Epithelial cell of esophagus (primary cell): ENCODE measurements at places on chromosomes 1 and 21.

DNA sequence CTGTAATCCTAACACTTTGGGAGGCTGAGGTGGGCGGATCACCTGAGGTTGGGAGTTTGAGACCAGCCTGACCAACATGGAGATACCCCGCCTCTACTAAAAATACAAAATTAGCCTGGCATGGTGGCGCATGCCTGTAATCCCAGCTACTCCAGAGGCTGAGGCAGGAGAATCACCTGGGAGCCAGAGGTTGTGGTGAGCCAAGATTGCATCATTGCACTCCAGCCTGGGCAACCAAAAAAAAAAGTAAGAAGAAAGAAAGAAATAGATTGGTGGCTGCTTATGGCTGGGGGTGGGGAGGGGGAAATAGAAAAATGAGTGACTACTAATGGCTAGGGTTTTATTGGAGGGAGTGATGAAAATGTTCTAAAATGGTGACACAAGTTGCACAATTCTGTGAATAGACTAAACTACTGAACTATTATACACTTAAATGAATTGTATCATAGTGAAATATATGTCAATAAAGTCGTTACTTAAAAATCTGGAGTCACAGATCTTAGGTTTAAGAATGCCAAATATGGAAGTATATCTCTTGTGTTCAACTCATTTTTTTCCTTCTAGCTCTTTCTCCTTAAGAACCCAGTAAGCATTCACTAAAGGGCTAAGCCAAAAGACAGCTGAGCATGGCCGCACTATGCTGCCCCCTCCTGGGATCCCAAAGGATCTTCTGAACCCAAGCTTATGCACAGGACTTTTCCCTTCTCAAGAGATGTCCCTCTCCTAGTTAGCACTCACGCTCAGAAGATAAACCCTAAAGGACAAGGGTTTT, 3.2 kb upstream of the NPL start:
- DNase-seq = peak; percentile 74

- peak; percentile 74 for DNase-seq
Measured at GRCh38 chr1:150564051-150564991, 15.1 kb downstream of the MCL1 start.

GRCh38 chr1:153698020-153698922, 19.8 kb downstream of the NPR1 start:
- no peak for DNase-seq

DNA sequence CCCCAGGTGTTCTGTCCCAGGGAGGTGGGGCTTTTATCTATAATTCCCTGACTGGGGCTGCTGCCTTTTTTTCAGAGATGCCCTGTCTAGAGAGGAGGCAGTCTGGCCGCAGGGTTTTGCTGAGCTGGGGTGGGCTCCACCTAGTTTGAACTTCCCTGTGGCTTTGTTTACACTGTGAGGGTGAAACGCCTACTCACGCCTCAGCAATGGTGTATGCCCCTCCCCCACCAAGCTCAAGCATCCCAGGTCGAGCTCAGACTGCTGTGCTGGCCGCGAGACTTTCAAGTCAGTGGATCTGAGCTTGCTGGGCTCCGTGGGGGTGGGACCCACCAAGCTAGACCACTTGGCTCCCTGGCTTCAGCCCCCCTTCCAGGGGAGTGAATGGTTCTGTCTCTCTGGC, 124.3 kb downstream of the CENPF start:
- DNase-seq = no peak

- no peak for DNase-seq
Measured at GRCh38 chr1:203621559-203622262, 4.9 kb upstream of the ATP2B4 start.

DNA sequence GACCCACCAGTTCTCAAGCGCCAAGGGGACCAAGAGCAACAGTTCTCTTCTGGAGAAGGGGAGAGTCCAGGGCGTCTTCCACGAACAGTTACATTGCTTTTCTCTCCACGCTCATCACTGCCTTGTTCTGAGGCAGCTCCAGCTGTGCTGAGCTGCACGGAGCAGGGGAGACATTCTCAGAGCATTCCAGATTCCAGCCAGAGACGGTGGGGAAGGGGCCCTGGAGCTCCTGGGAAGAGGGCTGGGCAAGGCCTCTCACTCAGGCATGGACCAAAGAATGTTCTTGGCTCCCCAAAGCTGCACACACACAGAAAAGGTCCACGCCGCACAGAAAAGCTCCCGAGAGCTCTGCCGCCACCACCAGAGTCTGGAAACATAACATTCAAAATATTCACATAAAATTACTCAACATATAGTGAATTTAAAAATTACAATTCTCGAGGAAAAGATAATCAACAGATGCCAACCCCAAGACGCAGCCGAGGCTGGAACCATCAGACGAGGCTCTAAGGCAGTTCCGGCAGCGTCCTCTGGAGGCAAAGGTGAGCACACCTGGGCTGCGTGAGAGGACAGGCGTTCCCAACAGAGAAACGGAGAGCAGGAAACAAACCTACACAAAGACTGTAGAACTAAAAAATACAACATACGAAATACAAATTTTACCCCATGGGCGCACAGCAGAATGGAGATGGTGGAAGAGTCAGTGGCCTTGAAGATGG, 40.5 kb downstream of the UBE2G2 start:
- DNase-seq = peak; percentile 42

DNA sequence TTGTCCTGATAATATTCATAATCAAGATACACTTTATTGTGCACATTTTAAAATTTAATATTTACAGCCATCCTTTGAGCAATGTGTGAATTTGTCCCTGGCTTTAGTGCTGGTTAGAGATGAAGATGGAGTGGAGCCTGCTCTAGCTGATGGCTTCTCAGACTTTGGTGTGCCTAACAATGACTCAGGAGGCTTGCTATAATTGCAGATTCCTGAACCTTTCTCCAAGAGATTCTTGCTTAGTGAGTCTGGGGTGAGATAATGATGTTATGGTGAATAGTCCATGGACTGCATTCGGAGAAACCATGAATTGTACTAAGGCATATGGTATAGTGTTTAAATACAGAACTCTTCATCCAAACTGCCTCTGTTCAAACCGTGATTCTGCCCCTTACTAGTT, 307.1 kb downstream of the PAPPA2 start:
- DNase-seq = no peak

DNA sequence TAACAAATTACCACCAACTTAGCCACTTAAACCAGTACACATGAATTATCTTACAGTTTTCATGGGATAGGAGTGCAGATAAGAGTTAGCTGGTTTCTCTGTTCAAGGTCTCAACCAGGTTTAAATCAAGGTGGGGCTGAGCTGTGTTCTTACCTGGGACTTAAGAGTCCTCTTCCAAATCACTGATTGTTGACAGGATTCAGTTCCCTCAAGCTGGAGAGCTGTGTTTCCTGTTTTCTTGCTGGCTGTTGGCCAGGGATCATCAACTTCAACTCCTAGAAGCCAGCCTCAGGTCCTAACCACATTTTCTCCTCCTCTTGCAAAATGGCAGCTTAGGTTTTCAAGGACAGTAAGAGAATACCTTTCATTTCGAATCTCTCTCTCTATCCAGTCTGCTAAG, 123.8 kb upstream of the CHRM3 start:
- DNase-seq = peak; percentile 66

DNA sequence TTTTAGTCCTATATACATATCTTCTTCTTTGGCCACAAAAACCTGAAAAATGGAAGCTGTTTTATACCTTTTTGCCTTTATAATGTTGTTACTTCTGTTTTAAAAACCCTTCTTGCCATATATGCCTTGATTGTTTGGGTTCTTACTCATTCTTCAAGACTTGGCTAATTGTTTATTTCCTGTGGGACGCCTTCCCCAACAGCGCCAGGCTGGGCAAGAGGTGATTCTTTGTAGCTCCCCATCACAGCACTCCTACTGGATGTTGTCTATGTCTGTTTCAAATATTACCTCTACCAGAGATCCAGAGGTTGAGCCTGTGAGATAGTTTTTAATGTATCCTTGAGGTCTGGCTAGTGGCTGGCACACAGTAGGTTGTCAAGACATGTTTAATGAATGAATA, 73.2 kb upstream of the CYP2J2 start:
- no peak for DNase-seq

DNA sequence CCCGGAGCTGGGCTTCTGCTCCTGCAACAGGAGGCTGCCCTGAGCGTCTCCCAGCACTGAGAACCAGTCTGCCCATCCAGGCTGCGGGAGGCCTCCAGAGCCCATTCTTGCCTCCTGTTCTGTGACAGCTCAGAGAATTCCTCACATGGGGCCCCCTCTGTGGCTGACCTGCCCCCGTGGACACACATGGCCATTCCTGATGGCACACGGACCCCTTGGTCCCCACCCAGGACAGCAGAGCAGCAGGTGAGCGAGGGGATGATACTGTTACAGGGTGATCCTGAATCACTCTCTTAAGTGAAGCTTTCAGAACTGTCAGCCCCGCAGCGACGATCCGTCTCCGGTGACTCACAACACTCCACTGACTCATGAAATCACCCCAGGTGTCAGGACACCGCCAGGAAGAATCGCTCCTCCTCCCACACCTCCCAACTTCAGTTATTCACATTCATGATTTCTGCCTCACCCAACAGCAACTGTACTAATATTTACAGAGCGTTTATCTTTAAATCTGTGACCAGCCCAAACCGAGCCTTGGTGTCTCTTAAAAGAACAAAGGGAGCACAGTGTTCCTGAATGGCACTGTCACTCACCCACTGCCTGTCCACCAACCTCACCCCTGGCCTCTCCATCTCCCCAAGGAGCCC, 22.5 kb downstream of the CHD5 start:
- peak; percentile 98 for DNase-seq

DNA sequence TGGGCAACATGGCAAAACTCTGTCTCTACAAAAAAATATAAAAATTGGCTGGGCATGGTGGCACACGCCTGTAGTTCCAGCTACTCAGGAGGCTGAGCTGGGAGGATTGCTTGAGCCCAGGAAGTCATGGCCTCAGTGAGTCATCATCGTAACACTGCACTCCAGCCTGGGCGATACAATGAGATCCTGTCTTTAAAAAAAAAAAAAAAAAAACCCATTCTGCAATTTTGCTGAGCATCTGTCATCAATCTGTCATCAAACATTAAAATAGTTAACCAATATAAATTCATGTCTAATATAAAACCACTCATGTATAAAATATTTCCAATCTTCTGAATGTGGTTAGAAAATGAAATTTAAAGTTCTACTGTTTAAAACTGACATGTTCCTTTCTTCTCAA, 56.9 kb downstream of the LPAR3 start:
- DNase-seq = peak; percentile 90

- DNase-seq = peak; percentile 33
Measured at GRCh38 chr1:197841883-197842553, 60.4 kb upstream of the C1orf53 start.

GRCh38 chr21:34029743-34030528, 43.4 kb upstream of the MRPS6 start:
- DNase-seq = peak; percentile 94

DNA sequence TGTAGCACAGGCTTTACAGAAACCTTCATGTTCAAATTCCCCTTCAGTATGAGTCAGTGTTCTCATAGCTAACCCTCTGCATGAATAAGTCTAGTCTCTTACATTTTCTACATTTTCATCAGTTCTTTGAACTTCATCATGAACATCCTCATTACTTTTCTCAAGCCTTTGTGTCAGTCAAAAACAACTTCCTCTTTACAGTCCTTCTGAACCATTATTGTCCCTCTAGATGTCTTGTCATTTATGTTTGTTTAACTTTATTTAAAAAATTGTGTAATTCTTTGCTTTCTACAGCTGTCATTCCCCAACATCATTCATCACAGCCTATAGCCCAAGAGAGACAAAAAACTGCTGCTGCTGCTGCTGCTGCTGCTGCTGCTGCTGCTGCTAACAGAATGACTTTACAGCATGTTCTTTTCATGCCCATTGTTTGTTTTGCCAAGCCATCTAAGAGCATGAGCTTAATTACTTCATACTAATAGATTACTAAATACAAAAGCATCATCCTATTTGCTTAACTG, 133.1 kb downstream of the LRRC40 start:
- peak; percentile 12 for DNase-seq

DNA sequence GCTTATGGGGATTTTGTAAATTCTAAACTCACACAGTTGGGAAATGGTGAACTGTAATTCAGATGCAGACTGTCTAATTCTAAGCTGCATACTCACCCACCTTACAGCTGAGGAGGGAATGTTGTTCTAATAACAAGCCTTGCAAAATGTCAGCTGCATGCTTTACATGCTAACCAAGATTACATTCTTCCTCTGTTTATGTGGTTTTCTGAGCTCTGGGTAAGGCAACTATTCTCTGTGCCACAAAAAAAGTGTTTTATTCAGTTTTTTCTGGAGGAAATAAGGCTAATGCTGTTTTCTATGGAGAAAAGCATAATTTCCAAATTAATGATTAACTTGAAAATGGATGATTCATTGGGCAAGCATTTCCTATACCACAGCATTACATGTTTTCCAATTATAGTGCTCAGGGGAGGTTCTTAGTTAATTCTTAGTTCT, 64.9 kb downstream of the RGS13 start:
- peak; percentile 40 for DNase-seq

- DNase-seq = peak; percentile 89
Measured at GRCh38 chr21:34845521-34846451, 177.0 kb downstream of the CLIC6 start.

- no peak for DNase-seq
Measured at GRCh38 chr1:47592296-47593012, 154.6 kb downstream of the FOXD2 start.

- DNase-seq = no peak
Measured at GRCh38 chr1:53065391-53065790, 3.4 kb downstream of the PODN start.

- no peak for DNase-seq
Measured at GRCh38 chr1:63991685-63992084, 211.7 kb upstream of the UBE2U start.

- DNase-seq = no peak
Measured at GRCh38 chr1:185556561-185556960, 177.6 kb upstream of the HMCN1 start.

DNA sequence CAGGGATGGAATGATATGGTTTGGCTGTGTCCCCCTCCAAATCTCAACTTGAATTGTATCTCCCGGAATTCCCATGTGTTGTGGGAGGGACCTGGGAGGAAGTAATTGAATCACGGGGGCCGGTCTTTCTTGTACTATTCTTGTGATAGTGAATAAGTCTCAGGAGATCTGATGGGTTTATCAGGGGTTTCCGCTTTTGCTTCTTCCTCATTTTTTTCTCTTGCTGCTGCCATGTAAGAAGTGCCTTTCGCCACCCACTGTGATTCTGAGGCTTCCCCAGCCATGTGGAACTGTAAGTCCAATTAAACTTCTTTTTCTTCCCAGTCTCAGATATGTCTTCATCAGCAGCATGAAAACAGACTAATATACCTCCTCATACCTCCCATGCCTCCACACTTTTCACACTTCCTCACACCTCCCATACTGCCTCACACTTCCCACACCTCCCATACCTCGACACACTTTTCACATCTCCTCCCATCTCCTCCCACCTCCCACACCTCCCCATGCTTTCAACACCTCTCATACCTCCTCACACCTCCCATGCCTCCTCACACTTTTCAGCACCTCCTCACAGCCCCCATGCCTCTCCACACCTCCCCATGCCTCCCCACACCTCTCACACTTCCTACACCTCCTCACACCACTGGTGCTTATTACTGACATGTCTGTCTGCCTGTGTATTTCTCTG, 21.3 kb downstream of the GPR137B start:
- no peak for DNase-seq

GRCh38 chr1:236149696-236150228, 7.4 kb downstream of the GPR137B start:
- no peak for DNase-seq
